ENCODE measurements at places on chromosomes 6 and 20.

GRCh38 chr20:35066194-35066593 lies 26.4 kb downstream of the TRPC4AP start:
- DNase-seq = no peak

DNA sequence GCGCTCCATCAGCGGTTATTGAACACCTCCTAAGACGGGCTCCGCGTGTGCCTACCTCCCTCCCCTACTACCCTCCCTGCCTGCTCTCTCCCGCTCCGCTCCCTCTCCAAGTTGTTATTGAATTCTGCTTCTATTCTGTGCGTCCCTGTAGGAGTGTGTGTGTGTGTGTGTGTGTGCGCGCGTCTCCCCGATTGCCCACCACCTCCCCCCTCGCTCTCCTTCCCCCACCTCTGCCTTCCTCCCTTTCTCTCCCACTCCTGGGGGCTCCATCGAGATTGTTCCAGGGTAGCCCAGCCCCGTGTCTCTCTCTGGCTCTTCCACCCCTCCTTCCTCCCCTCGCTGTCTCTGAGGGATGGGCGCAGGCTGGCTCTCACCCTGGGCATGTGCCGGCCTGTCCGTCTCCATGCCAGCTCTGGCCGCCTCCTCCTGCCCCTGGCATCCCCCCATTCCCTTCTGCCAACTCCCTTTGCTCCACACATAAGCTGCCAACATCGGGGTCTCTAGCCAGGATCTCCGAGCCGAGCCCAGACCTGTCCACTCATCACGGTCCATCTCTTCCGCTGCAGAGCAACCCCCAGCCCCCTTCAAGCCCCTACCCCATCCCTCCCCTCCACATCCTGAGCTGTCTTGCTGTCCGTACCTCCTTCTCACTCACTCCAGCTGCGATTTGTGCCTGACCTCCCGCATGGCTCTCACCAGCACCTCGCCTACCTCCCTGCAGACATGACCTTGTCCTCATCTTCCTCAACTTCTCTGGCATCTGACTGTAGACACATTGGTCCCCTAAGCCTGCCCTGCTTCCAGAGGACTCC lies 68.5 kb downstream of the SRC start:
- DNase-seq = no peak

- no peak for DNase-seq
Measured at GRCh38 chr6:24985323-24985722, 49.6 kb upstream of the RIPOR2 start.

DNA sequence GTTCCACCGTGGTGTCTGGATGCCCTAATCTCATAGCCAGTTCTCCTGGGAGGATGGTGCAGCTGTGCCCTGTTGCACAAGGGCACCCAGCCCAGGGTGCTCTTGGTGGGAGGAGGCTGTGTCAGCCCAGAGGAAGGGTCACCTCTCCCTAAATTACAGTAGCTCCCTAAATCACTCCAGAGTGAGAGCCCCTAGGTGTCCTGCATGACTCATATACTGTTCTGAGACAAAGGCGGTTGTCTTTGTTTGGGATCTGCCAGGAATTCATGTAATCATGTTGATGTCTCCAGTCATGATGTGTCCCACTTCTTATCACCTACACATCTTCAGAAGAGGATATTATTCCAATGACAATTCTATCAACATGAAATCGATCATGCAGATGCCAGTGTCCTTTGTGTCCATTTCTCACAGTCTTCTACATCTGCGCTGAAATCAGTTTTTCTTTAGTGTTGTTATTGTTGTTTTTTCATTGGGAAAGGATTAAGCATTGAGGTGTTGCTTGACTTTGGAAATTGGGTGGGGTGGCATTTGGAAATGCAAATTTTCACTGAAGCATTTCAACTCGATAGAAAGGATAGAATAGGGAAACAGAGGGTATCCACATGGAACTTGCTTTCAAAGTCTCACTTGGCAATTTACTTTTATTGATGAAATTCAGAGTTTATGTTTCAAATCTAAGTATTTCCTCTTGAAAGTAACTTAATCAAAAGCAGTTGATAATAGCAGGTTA lies 19.5 kb downstream of the PERP start:
- DNase-seq = no peak

GRCh38 chr6:135837735-135838449 lies 13.6 kb upstream of the PDE7B start:
- no peak for DNase-seq

- DNase-seq = no peak
Measured at GRCh38 chr6:17907406-17908229, 79.8 kb downstream of the KIF13A start.

GRCh38 chr6:42979523-42980177 lies 669 bp upstream of the PEX6 start:
- no peak for DNase-seq

DNA sequence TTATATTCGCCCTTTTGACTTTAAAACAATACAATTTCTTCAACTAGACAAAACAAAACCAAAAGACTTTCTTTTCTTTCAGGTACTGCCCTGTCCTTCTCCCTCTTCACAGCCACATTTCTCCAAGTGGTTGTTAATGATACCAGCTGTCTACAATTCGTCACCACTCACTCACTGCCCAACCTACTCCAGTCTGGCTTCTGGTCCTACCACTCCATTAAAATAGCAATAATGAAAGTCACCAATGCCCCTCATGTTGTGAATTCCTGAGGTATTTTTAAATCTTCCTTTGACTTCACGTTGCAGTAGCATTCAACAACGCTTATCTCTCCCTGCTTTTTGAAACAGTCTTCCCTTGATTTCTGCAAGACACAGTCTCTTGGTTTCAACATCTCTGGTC lies 11.6 kb upstream of the MAN1A1 start:
- DNase-seq = no peak
